ENCODE measurements at places on chromosomes 1 and 21.

DNA sequence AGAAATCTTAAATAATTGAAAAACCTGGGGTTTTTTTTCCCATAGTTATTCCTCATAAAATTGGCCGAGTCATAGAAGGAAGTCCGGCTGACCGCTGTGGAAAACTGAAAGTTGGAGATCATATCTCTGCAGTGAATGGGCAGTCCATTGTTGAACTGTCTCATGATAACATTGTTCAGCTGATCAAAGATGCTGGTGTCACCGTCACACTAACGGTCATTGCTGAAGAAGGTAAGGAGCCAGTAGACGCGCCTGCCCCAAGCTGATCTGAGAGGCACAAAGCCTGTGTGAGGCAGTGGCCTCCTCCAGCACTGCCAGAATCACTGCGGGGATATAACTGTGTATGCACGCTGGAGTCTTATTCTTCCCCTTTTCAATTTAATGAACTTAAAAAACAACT is 100.3 kb downstream of the PHTF1 start:
- DNase-seq = no peak

DNA sequence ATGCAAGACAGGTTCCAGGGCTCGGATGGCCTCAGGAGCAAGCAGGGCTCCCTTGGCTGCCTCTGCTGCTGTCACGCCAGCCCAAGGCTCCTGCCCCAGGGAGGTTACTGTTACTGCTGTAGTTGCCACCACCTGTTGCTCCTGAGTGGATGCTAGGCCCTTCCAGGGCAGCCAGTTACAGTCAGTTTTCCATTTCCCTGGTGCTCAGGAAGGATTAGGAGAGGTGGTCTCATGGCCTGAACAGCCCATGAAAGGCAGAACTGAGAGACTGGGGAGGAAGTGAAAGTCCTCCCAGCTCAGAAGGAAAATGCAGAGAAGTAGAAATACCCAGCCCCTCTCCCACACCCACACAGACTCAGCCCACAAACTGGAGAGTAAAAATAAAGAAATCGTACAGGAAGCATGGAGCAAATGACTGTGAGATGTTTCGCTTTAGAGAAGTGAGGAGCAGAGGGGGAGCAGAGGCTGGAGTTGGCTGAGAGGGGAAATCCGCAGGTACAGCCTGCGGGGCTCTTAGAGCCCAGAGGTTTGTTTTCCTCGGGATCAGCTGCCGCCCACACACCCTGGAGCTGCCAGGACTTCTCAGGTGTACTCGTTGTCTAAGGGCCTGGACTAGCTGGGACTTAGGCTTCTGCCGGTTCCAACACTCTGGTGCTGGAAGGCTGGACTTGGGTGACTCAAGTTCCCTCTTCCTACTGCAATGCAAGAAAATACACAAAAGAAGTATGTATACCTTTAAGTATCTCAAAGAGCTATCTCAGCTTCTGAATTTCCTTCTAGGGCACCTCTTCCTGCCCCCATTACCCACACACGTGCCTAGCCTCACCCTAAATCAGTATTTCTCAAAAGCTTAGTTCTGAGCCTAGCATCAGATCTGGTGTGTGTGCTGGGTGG is 2.3 kb downstream of the IL6R start:
- peak; percentile 38 for DNase-seq

DNA sequence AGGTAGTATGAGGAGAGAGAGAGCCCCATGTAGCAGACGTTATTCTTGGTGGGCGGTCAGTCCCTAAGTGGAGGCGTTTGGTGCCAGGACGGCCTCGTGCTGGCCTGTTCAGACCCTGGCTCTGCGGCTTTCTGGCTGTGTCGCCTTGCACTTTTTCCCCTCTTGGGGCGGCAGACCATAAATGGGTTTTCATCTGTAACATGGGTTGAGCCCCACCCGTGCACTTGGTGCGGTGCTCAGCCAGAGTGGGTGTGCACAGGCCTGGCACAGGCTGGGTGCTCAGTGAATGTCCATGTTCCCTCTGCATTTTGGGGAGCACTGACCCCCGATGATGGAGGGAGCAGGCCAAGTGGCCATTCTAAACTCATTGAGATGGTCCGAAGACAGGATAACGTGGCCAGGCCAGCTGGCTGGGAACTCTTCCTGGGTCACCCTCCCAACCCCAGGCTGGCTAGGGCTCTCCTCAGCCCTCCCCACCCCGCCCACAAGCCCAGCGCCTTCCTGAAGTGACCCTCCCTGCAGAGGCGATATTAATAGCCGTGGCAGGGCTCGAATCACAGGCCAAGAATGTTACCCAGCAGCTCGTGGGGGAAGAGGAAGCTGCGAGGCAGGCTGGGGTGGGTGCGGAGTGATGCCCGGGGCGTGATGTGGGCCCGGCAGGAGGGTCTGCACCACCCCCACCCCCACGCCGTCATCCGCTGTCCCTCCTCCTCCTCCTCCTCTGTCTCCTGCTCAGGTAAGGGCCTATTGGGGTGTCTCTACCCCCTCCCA is 78.5 kb downstream of the ARHGEF10L start:
- no peak for DNase-seq

DNA sequence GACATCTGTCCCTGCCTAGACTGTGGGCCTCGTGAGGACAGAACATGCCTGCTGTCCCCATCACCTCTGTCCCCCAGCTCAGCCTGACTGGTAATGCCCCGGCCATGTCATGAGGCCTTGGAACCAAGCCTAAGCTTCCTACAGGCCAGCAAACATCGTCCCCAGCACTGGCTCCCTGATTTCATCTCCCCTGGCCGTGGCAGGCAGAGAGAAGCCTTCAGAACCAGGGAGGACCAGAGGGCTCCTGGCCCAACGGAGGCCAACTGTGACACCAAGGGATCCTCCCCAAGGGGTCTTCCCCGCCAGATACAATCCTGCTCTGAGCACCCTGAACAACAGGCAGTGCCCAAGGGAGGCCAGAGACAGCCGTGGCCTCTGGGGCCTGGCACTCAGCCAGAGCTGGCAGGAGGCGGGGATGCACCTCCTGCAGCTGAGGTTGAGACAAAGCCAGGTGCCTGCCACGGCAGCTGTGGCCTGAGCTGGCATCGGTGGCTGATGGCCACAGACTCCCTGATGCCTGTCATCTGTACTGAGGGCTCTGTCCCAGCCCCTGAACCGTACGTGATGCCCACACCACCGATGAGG is 9.9 kb upstream of the NPHP4 start:
- peak; percentile 34 for DNase-seq

DNA sequence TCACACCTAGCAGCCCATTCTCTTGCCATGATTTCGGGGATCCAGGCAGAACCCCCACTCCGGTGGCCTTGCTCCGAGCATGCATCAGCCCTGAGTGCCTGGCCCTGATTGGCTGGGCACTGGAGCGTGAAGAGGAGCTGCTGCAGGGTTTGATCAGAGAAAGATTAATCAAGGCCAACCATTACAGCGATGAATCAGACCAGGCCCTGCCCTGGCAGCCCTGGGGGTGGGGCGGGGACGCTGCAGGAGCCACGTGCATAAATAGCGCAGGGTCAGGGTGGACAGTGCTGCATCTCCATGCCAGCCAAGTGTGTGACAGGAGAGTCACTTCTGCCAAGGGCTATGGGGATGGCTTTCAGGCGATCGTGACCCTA is 3.4 kb upstream of the FAM131C start:
- DNase-seq = no peak

GRCh38 chr1:34002810-34003209 is 138.9 kb downstream of the HMGB4 start:
- no peak for DNase-seq

DNA sequence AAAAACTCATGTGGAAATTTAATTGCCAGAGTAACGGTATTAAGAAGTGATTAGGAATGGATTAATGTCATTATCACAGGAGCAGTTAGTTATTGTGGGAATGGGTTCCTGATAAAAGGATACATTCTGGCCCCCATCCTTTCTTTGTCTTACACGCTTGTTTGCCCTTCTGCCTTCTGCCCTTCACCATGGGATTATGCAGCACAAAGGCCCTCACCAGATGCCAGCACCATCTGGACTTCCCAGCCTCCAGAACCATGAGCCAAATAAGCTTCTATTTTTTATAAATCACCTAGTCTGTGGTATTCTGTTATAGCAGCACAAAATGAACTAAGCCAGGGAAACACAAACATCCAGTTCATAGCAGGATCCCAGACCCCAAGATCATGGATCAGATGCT is 33.9 kb upstream of the POU2F1 start:
- no peak for DNase-seq

GRCh38 chr21:36105327-36105842 is 29.5 kb upstream of the CBR3 start:
- no peak for DNase-seq

GRCh38 chr1:207908107-207908734 is 2.7 kb downstream of the CD34 start:
- no peak for DNase-seq

- DNase-seq = no peak
Observed at GRCh38 chr1:118717893-118718292, 270.2 kb downstream of the TBX15 start.

DNA sequence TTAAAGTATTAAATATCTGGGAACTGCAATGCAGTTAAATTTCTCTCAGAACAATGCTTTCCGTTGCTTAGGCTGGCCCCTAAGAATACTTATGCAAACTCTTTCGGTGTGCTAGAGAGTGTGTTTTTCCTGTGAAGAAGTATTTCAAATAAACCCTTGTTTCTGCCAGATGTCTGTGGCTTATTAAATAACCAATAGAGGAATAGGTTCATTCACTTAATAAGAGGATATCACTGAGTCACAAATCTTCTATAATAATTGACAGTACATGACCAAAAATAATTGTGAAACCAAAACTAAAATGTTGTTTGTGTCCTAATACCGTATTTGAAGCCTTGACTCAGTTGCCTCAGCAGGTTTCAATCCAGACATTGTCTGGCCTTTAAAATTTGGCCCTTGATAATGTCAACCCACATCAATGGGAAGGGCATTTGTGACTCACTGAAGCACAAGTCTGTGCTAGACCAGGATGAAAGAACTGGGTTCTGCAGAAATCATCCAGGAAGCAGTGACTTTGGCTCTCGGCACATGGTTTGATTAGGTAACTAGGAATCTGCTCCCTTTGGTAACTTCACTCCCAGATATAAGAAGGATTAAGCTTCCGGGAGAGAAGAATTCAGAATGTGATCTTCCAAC is 104.2 kb upstream of the BARHL2 start:
- DNase-seq = no peak

GRCh38 chr1:8382608-8383505 is 64.9 kb downstream of the SLC45A1 start:
- DNase-seq = no peak

GRCh38 chr21:43188181-43188580 is 19.4 kb downstream of the CRYAA start:
- DNase-seq = peak; percentile 16

DNA sequence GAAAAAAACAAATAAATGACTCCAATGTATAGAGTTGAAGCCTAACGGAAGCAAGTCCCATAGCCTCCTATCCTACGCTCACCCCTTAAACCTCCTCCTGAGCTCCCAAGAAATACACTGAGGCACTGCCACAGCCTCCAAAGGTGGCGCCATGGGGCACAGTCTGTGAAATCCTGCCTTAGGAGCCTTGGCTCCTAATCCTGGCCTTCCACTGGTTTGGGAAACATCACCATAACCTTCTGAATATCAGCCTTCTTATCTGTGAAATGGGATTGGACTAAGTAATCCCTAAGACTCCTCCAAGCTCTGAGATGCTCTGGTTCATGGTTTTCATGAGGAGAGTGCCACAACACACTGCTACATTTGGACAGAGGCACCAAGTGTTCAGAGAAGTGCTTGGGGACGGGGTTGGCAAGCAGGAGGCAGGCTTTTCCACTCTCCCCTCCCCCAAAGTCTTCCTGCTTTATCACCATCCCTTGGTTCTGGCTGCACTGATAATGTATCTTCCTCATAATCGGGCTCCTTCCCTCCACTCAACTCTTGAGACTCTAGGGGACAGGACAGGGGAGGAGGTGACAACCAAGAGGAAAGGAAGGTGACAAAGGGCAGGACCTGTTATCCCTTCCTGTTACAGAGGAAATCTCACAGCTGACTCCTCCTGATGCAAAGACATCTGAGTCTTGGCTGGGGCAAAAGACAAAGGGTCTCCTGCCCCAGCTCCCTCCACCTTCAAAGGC is 2.7 kb downstream of the SLAMF7 start:
- no peak for DNase-seq

DNA sequence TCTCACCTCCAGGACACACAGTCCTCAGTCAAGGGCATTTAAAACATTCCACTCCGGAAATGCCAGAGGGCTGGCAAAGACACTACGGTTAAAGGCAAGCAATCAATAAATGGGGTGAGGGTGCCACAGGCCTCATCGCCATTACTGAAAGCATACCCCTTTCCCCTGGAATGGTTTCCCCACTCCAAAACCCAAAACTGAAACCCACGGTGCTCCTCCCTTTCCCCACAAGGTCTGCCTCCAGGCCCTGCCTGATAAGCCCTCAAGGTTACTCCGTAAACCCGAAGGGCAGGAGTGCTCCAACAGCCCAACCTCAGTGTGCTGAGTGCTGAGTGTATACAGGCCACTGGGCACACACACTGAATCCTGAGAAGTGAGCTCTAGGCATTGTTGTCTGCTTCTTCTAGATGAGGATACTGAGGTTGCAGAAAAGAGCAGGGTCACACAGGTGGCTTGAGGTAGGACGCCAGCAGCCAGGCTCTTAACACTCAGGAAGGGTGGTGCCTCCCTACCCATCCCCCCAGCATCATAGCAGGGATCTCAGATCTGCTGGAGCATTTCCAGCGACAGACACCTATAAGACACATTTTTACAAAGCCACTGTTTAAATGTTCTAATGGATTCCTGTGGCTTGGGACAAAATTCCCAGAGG is 29.0 kb downstream of the SSBP3 start:
- no peak for DNase-seq

GRCh38 chr1:105419030-105419429 is 1637.4 kb upstream of the PRMT6 start:
- no peak for DNase-seq

- no peak for DNase-seq
Observed at GRCh38 chr1:204505674-204506200, 10.5 kb upstream of the MDM4 start.

GRCh38 chr1:204288021-204288588 is 71.6 kb downstream of the PLEKHA6 start:
- peak; percentile 62 for DNase-seq

GRCh38 chr1:67677930-67678329 is 7.1 kb upstream of the GADD45A start:
- DNase-seq = no peak

DNA sequence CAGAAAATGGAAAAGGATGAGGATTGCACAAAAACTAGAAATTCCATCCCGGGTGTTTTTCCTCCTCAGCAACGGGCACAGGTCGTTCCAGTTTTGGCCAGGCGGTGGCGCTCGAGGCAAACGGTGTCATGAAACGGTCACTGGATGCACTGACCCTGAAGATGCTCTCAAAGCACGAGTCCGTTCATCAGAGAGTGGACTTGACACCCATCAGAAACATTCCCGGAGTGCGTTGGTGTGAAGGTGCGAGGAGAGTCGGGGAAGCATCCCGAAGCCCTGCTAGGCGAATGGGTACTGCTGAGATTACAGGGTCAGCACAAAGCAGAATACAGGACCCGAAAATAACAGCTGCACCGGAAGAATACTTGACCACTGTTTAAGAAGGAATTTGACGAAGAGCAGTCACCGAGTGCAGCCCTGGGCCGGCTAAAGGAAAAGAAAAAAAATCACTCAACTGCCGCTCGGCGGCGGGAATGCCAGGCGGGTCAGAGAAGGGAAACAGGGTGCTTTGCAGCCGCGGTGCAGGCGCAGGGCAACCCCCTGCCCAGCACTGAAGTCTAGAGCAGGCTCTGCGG is 71.7 kb upstream of the ETS2 start:
- DNase-seq = peak; percentile 96

All from mucosa of descending colon (tissue), 3 donors.